ENCODE measurements at places on chromosomes 16 and 17.

DNA sequence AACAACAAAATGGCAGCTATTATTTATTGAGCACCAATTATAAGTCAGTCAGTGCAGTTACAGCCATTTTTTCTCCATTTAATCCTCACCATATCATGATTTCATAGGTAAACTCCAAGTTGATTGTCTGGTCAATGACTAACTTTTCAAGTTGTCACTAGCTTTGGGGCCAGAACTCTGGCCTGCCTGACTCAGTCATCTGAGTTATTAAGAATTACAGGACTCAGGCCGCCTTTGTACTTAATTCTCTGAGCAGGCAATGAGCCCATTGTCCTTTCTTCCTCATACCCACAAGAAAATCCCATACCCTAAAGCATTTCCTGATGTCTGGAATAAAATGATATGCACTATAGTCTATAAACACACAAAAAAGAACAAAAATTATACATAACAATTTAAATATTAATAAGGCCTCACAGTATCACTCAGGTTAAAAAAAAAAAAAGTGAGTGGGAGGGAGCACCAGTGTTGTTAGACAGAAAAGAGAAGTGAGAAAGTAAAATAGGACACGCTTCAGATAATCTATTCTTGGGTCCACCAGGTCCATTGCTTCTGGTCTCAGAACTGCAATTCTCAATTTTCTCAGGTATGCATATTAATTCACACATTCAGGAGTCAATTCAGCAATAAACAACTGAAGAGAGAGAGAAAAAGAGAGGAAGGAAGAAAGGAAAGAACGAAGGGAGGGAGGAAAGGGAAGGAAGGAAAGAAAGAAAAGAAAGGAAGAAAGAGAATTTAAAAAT is 70.2 kb downstream of the SPAG9 start:
- DNase-seq, result no peak

DNA sequence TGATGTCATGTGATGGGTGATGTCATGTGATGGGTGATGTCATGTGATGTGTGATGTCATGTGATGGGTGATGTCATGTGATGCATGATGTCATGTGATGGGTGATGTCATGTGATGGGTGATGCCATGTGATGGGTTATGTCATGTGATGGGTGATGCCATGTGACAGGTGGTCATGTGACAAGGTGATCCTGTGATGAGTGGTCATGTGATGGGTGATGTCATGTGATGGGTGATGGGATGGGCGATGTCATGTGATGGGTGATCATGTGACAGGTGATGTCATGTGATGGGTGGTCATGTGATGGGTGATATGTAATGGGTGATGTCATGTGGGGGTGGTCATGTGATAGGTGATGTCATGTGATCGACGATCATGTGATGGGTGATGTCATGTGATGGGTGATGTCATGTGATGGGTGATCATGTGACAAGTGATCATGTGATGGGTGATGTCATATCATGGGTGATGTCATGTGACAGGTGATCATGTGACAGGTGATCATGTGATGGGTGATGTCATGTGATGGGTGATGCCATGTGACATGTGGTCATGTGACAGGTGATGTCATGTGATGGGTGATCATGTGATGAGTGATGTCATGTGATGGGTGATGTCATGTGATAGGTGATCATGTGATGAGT is 17.2 kb downstream of the CD300LB start:
- peak; percentile 67 for DNase-seq

DNA sequence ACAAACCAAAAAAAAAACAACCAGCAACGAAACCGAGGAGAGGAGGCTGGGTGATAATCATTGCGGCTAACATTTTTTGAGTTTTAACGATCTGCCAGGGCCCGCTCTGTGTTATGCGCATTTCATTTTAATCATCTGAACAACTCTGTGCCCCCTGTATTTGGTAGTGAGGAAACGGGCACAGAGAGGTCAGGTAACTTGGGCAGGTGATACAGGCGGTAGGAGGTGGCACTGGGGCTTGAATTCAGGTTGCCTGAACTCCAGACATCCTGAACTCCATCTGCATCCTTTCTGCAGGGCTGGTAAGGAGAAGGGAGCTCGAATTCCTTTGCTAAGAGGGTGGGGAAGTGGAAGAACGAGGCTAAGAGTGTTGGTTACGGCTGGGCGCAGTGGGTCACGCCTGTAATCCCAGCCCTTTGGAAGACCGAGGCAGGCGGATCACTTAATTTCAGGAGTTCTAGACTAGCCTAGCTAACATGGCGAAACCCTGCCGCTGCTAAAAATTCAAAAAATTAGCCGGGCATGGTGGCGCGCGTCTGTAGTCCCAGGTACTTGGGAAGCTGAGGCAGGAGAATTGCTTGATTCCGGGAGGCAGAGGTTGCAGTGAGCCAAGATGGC is 1.1 kb downstream of the CLUAP1 start:
- no peak for DNase-seq

GRCh38 chr17:31598921-31599571 is 207.6 kb downstream of the RAB11FIP4 start:
- DNase-seq, result no peak

DNA sequence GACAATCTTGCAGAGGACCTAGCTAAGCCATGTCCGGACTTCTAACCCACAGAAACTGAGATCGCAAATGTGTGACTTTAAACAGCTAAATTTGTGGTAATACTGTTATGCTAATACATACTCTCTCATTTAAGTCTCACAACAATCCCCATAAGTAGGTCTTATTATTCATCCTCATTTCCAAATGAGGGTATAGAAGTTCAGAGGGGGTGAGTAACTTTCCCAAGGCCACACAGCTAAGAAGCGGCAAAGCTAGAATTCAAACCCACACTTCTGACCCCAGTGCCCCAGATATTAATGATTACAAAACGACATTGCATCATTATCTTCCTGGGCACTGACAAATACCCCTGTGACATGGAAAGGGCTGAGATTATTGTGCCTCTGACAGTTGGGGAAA is 81.4 kb downstream of the CNGB1 start:
- no peak for DNase-seq

DNA sequence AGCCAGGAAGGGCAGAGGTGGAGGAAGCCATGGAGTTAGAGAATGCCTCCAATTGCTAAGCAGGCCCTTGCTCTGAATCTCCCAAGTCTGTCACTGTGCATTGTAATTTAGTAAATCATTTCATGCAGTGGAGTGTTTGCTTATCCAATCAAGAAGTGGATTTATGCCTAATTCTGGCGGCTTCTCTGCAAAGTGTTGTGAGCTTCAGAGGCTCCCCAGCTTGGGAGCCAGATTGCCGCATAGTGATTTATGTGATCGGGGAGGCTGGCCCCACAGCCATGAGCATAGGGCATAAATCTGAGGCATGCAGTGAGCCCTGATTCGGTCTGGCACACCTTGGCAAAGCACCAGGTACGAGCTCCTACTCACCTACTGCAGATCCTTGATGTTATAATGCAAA is 520.8 kb downstream of the HS3ST4 start:
- DNase-seq, result no peak

- DNase-seq, result no peak
Observed at GRCh38 chr16:50602126-50602525, 53.9 kb downstream of the NKD1 start.

- no peak for DNase-seq
Observed at GRCh38 chr16:68402748-68403040, 45.6 kb downstream of the SMPD3 start.

DNA sequence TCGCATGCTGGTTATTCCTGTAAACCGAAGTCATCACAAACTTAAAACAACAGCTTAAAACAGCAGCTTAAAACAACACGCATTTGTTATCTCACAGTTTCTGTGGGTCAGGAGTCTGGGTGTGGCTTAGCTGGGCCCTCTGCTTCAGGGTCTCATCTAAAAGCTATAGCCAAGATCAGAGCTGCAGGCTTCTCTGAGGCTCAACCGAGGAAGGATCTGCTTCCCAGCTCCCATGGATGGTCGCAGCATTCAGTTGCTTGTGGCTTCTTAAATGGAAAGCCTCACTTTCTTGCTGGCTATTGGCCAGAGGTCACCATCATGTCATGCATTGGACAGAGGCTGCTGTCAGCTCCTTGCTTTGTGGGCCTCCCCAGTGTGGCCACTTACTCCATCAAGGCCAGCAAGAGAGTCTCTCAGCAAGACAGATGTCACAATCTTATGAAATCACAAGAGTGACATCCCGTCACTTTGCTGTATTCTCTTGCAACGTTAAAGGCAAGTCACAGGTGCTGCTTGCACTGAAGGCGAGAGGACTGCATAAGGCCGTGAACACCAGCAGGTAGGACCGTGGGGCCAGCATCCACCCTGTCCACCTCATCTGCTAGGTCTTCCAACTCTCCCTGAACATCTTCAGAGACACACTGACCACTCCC is 117.9 kb upstream of the TNRC6C start:
- DNase-seq, result no peak

GRCh38 chr16:76280421-76281215 is 3.4 kb downstream of the CNTNAP4 start:
- DNase-seq, result no peak

DNA sequence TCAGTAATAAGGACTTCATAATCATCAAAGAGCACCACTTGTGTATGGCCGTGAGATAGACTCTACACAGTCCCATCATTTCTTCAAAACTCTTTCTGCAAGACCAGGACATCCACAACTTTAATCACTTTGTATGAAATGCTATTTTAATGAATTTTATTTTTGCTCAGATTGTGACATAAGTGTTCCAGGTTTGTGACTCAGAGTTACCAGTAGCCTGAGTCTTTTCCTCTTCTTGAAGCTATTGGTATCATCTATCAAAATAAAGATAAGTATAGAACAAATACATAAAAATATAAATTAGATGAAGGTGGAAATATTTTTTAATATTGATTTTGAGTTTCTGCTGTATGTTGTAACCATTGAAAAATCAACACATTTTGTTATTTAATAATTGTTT is 16.6 kb upstream of the VWA3A start:
- DNase-seq, result no peak

DNA sequence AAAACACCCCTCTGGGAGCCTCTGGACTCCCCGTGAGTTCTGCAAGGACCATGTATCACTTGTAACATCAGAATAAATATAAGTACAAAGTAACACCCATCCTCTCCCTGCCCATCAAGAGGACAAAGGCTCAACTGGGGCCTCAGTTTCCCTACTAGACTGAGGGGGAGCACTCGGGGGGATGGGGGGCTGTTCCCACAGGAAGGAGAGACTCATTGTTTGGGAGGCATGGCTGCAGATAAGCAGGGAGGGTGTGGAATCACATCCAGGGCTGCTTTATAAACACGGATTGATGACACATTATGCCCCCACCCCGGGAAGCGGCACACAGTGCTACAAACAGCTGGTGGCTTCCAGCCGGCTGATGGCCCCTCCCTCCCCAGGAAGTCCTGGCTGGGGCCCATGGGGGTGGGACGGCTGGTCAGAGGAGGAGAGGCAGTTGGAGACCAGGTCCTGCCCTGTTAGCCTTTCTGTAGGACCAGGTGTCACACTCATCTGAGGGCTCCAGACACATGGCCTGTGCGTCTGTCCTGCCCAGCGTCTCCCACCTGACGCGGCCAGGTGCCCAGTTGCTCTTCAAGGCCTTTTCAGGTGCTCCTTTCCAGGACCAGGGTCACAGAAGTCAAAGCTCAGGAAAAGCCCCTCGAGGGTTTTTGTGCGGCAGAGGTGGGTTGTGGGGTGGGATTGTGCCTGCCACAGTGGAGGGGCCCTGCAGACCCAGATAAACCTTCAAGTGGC is 1.3 kb upstream of the MPG start:
- DNase-seq, result no peak
